SJSA1 (cell line): ENCODE measurements at places on chromosomes 16 and 17. TPM values are rescaled to one million over a fixed set of nuclear protein-coding genes. Genes with fewer than 3 reads are reported as not detected.

Gene TMEM235
- not detected in 2 replicates for total RNA-seq

Gene ZSCAN10
- not detected in 2 replicates for total RNA-seq

Gene ASGR2
- total RNA-seq = not detected in 2 replicates

Gene SCGB1C2
- not detected in 2 replicates for total RNA-seq

Gene RGS9
- total RNA-seq = 9.2 and 11.2 TPM in 2 replicates

Gene ARMC7
- total RNA-seq = 5.3 and 6.6 TPM in 2 replicates

Gene OR1D5
- total RNA-seq = not detected in 2 replicates

Gene CWC25
- 6.6 and 11.3 TPM in 2 replicates for total RNA-seq

Gene CLEC16A
- 14.8 and 19.1 TPM in 2 replicates for total RNA-seq

Gene CD79B
- not detected in 2 replicates for total RNA-seq

Gene SLC12A3
- total RNA-seq = not detected in 2 replicates

Gene AANAT
- total RNA-seq = not detected in 2 replicates

- DNase-seq = no peak
These were observed 6.5 kb downstream of the ADAT1 start for GRCh38 chr16:75616521-75617010.

- DNase-seq = no peak
These were observed 135.7 kb upstream of the NLRP1 start for GRCh38 chr17:5719976-5720375.

GRCh38 chr17:8806253-8806925 is 7.2 kb upstream of the MFSD6L start:
- DNase-seq = no peak

DNA sequence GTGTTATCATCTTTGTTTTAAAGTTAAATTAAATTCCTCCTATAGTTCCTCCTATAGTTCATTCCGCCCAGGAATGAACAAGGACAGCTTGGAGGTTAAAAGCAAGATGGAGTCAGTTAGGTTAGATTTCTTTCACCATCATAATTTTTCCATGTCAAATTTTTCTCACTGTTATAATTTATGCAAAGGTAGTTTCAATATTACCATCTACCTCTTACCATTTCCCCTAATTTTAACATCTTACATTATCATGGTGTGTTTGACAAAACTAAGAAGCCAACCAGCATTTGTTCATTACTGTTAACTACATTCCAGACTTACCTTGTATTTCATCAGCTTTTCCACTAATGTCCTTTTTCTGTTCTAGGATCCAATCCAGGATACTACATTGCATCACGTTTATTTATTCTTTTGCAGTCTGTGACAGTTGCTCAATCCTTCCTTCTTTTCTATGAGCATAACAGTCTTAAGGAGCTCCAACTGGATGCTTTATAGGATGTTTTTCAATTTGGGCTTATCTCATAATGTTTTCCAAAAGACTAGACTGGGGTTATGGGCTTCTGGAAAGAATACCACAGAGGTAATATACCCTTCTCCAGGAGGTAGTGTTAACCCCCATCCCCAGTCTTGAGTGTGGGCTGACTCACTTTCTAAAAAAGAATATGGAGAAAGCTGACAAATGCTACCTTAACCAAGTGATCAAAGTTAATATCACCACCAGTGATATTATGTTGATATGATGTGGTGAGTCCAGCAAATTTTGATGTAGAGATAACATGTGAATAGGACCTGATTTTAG is 158.5 kb downstream of the PPM1E start:
- DNase-seq = no peak

DNA sequence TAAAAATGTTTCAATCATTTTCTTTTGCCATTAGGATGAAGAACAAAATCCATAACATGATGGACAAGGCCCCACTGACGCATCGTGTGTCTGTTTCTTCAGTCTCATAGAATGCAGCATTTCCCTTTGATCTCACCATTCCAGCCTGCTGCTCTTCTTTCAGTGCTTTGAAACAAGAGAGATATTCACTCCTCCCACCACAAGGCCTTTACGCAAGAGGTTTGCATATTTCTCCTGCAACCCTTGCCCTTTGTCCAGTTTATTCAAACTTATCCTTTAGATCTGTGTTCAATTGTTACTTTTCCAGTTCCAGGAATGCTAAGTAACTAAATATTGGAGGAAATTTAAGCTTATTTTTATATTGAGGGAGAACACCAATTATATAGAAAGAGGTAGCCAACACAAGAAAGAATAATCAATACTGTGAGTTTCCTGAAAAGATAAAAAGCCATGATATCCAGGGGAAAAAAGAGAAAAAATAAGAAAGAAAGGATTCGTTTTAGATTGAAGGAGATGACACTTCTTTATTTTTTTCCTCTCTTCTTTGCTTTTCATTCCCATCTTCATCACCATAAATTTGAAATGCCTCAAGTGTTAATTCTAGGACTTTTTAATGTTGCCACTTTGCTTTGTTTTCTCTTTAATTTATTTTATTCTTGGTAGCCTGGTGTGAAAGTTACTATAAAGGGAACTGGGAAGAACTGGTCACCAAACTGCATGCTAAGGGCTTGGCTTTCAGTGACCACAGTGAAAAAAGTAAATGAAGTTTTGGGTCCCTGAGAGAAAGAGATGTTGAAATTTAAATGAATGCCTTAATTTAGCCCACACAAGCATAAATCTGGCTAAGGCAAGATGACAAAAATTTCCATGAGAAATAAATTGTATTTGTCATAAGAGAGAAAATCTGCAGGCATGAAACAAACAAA is 102.1 kb downstream of the KIF2B start:
- no peak for DNase-seq

- DNase-seq = no peak
These were observed 10.3 kb upstream of the ZFHX3 start for GRCh38 chr16:73058221-73058615.

DNA sequence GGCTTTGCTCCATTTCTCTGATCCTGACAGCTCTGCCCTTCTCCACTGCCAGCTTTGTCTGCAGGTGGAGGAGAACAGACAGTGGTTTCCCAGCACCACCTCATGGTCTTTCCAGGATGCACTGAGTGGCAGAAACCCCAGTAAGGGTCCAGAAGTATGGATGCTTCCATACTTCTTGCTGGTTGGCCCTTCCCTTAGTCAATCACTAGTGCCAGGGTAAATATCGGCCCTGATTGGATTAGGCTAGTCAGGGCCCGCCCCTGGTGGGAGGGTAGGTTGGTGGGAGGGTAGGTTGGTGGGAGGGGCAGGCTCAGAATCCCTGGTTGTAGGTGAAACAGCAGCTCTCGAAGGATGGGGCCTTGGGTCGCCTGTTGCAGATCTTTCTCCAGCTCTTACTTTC is 10.2 kb downstream of the RNF213 start:
- DNase-seq = no peak

GRCh38 chr17:77959926-77960521 is 1.5 kb downstream of the TNRC6C start:
- no peak for DNase-seq

DNA sequence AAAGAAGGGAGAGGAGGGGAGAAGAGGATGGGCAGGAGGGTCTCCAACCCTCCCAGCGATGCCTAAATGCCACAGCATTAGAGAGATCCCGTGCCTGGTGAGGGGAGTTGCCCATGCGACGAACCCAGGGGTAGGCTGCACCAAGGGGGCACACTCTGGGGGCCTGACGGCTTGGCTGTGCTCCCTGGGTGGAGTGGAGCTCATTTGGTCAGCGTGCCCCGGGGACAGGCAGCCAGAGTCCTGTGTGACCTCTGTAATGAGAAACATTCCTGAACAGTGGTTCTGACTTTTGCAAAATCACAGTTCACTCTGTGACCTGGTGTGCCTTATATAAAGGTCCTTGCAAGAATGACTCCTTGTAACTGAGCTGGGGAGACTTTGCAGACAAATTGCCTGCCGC is 205.0 kb upstream of the N4BP1 start:
- DNase-seq = no peak

DNA sequence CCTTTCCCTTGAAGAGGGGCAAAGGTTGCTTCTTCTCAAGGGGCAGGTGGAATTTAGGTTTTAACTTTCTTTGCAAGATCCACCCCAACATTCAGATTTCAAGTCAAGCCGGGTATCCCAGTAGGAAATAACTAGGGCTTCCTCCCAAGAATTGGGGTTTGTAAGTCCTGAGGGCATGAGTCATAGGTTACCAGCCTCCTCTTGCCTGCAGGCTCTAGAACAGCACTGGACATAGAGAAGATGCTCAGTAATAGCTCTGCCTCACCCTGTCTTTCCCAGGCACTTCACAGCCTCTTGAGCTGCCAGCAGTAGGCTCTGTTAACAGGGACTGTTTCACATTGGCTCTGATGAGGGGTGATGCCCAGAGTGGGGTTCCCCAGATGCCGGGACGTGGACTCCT is 35.8 kb upstream of the ZFP90 start:
- no peak for DNase-seq

GRCh38 chr17:66476014-66476413 is 173.6 kb downstream of the PRKCA start:
- DNase-seq = no peak

DNA sequence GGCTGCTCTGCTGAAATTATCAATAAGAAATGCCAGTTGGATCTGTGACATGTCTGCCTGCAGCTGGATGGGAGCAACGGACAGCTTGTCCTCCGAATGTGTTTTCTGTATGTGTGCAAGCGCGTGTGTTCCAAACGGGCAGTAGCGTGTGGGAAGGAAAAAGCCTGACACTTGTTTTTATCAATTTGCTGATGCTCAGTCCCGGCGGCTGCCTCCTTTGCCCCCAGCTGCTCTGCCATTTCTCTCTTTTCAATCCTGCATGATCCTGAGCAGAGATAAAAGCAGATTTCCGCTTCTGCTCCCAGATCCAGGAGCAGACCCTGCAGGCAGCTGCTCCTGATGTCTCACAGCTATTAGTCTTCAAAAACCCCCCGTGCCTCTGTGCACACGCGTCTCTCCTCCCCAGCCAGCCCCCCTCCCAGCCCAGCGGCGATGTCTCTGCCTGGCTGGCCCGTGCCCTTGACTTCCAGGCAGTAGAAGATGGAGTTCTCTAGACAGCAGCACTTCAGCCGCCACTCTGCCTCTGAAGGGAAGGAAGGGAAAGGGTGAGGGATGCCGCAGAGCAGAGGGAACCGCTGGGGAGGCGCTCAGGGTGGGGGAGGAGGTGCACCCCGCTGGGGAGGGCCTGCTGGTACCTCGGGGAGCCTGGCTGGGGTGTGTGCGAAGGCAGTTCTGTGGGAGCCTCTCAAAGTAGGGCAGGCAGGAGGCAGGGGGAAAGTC is 4.1 kb downstream of the PRCD start:
- DNase-seq = no peak

GRCh38 chr17:50194934-50195865 is 6.2 kb downstream of the COL1A1 start:
- DNase-seq = peak; percentile 87

DNA sequence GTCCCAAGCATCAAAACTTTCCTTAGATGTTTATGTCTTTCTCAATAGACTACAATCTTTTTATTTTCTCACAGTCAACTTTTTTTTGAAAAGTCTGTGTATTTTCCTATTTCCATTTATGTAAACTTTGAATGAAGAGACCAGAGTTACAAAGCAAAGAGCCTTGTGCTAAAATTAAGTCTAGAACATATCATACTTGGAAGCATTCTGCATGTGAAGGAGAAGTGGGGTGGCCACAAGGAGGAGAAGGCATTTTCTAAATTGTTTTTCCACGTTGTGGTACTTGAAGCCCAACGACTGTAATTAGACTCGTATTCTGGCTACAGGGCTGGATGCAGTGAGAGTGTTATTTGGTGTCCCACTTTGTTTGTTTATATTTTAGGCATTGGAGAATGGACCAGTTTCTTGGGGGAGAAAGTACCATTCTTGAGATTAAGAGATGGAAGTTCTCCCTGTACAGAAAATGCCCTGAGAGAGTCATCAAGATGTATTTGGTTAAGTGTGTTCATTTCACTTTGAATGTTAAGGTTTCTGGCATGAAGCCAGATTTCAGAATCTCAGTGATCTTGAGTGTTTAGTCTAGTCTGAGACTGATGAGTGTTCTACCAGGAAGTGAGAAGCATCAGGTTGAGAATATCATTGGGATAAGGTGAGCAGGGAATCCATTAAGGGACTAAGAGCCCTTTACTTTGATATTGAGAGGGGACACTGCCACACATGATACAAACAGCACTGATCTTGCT is 71.6 kb downstream of the MAP2K6 start:
- no peak for DNase-seq

GRCh38 chr16:12703935-12704334 is 99.8 kb downstream of the CPPED1 start:
- DNase-seq = no peak

- DNase-seq = no peak
These were observed 16.0 kb upstream of the APPBP2 start for GRCh38 chr17:60542071-60542470.

DNA sequence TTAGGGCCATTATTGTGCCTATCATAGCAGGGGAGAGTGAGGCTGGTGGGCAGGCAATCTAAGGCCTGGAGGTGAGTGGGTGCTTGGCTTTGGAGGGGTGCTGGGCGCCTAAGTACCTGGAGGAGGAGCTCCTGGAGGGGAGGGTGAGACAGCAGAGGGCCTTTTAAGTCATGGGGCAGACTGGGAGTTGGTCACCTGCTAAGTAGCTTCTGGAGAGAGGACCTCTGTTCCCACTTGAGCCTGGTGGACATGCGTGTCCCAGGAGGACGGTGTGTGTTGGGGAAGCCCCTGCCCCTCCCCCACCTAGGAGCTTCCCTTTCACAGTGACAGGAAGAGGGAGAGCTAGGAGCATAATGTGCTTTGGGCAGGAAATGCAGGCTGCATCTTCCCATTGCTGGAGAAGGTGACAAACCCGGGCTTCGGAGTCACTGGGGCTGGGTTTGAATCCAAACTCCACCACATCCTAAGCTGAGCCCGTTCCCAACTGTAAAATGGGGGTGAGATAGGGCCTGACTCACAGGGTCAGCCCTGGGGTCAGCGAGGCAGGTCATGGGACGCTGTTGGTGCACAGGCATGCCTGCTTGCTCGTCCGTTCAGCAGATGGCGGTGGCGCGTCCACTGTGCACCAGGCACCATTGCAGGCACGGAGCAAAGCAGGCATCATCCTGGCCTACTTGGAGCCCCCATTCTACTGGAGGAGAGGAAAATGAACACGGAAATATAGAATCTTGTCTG is 37.9 kb downstream of the CMIP start:
- DNase-seq = no peak

DNA sequence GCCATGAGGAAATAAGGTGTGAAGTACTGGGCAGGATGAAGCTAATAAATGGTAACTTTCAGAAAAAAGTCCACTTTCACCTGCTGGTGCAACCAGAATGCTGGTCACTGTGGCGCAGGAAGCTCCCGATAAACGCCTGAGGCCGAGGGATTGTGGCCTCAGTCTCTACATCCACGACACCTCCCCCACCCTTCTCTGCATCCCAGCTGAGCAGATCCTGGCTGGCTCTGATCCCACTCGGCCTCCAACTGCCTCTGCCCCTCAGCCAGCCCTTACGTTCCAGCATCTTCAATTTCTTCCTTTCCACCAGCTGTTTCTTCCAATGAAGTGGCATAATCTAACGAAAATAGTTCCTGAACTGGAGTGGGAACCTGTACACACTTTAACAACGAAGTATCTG is 49.5 kb downstream of the COX4I1 start:
- DNase-seq = no peak

- no peak for DNase-seq
These were observed 101.0 kb upstream of the SHISA6 start for GRCh38 chr17:11140043-11140442.

- DNase-seq = no peak
These were observed 1.9 kb downstream of the GLIS2 start for GRCh38 chr16:4317532-4318450.

GRCh38 chr17:4522661-4523060 is 24.0 kb downstream of the SPNS2 start:
- no peak for DNase-seq

GRCh38 chr16:57364143-57364542 is 5.6 kb downstream of the CCL22 start:
- no peak for DNase-seq
